ENCODE measurements at places on chromosomes 7 and 10.

DNA sequence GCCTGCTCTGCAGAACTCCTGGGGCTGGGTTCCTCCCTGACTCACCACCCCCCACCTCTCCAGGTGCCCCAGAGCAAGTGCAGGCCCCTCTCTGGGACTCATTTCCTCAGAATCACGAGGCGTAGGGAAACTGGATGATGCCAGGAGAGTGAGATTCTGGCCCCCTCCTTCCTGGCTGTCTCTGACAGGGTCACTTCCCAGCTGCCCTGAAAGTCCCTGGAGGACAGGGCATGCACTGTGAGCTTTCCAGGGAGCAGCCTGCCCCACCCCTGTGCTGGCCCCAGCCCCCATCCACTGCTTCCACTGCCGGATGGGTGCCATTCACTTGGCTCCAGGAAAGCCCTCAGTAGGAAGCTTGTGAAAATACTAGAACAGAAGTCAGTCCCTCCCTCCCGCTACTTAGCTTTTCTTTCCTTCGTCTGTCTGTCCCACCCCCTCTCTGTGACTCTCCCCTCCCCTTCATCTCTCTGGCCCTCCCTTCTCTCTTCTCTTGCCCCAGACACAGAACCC, 10.4 kb downstream of the TACR2 start:
- DNase-seq: no peak

DNA sequence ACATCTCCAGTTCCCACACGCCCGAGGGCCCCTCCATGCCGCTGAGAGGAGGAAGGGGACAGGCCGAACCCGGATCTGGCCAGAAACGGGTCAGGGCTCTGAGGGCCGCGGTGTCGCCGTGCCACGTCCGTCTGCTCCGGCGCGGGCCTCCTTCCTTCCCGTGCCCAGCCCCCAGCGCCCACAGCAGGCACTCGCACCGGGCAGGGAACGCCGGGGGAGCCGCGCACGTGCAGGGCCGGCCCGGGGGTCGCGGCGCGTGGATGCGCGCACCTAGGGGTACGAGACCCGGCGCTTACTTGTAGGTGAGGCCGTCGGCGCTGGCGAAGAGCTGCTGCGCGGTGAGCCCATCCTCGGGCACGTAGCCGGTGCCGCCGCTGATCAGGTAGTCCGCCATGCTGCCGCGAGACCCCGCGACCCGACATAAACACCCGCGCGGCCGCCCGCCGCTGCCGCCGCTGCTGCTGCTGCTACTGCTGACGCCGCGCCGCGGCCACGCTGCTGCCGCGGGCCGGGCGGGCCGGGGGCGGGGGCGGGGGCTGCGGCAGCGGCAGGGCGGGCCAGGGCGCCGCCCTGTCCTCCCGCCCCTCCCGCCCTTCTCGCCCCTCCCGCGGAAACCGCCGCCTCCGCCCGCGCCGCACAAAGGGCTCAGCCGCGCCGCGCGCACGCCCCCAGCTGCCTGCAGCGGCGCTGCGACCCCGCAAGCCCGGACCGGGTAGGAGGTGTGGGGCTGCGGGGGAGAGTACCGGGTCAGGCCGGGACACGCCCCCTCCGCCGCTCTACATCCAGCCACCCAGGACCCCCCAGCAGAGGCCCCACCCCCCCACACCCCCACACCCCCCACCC, 4.1 kb downstream of the IMPDH1 start:
- peak; percentile 30 for DNase-seq

GRCh38 chr10:30068492-30069223, 9.3 kb upstream of the JCAD start:
- no peak for DNase-seq

DNA sequence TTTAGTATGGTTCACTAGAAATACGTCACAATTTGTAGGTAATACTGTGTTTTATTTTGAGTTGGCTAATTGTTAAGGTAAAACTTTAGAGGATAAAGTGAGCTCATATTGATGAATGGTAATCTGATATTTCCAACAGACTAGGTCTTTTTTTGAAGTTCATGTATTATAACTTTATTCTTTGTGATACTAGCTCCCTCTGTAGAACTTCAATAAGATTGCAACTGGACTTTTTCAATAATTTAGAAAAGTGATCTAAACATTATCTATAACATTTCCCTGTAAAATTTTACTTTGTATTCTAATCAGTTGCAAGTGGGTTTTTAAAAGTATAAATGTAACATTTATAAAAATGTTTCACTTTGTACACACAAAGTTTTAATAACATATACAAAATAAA, 83.5 kb downstream of the ADK start:
- no peak for DNase-seq

DNA sequence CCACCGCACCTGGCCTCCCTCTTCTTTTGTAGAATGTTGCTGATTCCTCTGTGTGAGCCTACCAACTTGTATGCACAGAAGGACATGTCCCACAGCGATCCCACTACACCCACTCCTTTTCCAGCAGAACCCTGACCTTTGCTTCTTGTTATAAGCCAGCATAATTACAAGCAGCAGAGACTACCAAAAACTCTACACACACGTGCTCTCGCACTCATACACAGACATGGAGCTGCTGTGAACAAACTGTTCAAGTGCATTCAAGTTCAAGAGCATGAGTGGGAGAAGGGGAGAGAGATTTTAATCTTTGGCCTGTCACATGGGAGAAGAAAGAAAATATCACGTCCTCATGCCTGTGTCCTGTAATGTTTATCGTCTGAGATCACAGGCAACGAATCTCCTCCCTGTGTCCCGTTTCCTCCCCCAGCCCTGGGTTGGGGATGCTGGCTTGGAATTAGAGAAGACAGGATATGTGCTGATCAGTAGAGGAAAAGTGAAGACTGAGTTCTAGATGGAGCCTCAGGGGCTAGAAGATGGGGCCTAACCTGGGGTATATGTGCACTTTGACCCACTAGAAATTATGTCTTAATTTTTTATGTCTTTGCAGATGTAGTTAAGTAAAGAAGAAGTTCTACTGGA, 79.6 kb downstream of the NHLRC2 start:
- DNase-seq: no peak

GRCh38 chr7:2771274-2771731, 72.8 kb downstream of the GNA12 start:
- DNase-seq: no peak

GRCh38 chr7:82050792-82051191, 280.9 kb upstream of the HGF start:
- no peak for DNase-seq

- peak; percentile 28 for DNase-seq
Measured at GRCh38 chr7:8442814-8443304, 9.4 kb downstream of the NXPH1 start.

DNA sequence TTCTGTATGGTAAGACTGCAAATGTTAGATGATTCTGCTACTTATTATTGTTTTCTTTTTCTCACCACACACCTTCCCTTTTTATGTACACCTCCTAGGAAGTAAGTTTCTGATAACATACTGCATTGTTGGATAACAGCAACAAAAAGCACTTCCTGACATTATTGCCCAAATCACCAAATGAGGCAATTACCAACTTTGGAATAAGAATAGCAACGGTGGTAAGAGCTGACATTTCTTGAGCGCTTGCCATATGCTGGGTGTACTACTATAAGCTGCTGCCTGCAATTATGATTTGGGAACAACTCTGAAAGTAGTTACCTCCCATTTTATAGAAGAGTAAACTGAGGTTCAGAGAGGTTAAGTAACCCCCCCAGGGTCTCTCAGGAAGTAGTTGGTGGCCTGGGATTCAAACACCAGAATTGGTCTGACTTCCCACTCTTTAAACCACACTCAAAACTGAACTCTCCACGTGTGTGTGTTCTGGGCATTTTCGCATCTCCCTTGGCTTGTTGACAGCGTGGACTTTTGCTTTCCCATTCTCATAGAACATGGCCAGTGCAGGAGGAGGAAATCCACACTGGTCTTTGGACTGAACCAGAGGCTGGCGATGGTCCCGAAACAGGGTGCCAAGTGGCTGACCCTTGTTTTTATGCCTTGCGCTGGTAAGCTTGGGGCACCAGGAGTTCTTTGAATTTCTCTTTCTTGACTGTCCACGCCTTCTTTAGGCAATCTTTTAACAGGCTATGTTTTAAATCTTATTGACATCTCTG, 71.4 kb downstream of the TCF7L2 start:
- DNase-seq: no peak

- DNase-seq: no peak
Measured at GRCh38 chr10:132962623-132963429, 20.5 kb upstream of the CFAP46 start.

GRCh38 chr10:59865101-59865500, 41.3 kb downstream of the CCDC6 start:
- no peak for DNase-seq

DNA sequence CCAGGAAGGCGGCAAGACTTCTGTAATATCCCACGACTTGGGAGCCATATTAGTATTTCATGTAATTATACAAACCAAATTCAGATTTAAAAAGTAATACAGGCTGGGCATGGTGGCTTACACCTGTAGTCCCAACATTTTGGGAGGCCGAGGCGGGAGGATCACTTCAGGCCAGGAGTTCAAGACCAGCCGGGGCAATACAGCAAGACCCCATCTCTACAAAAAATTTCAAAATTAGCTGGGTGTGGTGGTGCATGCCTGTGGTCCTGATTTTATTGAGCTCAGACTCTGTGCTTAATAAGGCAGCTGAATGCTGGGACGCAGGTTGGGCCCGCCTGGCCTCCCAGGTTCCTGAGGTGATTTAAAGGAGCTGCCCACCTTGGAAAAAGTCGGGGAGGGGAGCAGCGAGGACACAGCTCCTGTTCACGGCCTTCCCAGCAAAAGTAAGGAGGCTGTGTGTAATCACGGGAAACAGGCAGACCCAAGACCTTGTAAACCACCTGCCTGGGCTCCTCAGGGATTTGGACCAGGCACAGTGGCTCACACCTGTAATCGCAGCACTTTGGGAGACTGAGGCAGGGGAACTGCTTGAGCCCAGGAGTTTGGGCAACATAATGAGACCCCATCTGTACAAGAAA, 93.0 kb upstream of the DNAAF5 start:
- no peak for DNase-seq

GRCh38 chr10:77906951-77907421, 19.6 kb downstream of the DLG5 start:
- no peak for DNase-seq

DNA sequence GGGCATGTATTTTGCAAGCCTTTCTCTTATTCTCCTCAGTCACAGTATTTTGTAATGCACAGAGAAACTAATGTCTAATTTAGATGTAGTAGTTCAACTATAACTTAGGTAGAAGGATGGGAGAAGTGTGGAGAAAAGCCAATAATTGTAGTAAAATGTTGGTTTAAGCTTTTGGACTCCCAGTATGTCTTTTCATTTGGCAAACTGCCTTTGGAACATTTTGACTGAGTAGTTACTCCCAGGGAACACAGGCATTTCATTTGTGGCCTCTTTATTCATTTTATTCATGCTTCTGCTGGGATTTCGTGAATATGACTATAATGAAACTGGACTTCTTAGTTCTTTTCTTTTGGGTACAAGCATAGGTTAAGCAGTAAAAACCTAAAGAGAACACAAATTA, 79.0 kb downstream of the EXOC4 start:
- no peak for DNase-seq

- DNase-seq: no peak
Measured at GRCh38 chr10:74738985-74739567, 87.3 kb upstream of the KAT6B start.

DNA sequence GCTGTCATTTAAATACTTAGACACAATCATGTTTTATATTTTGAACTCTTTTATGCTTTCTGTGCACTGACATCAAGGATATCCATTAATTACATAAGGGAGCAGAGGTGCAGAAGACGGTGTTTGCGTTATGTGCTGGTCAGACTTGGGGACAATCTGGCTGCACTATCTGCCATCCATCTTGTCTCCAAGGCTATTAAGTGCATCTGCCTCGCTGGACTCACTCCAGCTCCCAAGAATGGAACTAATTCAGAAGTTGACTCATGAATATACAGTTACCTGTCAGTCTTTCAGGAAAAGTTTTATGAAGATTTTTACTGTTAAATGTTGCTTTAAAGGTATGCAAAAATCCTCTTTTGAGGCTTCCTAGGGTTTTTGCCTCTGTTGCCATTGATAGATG, 391.0 kb downstream of the SUGCT start:
- DNase-seq: no peak

DNA sequence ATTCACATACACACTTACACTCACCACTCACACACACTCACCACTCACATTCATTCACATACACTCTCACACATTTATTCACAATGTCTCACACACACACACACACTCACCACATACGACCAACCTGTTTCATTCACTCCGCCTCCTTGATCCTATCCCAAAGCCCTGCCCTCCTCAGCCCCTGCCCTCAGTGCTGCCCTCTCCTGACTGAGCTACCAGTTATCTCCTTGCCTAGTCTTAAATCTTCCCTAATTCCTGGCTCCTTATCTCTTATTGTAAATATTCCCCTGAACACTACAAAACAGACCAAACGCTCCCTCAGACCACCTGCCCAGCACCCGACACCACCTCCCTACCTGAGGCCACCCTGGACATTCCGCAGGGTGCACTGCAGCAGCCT, 26.1 kb upstream of the C10orf120 start:
- DNase-seq: no peak

- no peak for DNase-seq
Measured at GRCh38 chr10:30573721-30574431, 55.7 kb downstream of the LYZL2 start.

- no peak for DNase-seq
Measured at GRCh38 chr7:149690688-149691446, 82.5 kb downstream of the ZNF467 start.

GRCh38 chr10:34931216-34931615, 116.1 kb upstream of the PARD3 start:
- DNase-seq: no peak

GRCh38 chr7:106110238-106110560, 1.9 kb downstream of the SYPL1 start:
- no peak for DNase-seq

GRCh38 chr10:370449-370825, 235.2 kb downstream of the ZMYND11 start:
- no peak for DNase-seq

GRCh38 chr10:118321724-118322575, 20.2 kb downstream of the FAM204A start:
- DNase-seq: no peak

- DNase-seq: no peak
Measured at GRCh38 chr10:104663563-104663962, 22.5 kb downstream of the SORCS3 start.

DNA sequence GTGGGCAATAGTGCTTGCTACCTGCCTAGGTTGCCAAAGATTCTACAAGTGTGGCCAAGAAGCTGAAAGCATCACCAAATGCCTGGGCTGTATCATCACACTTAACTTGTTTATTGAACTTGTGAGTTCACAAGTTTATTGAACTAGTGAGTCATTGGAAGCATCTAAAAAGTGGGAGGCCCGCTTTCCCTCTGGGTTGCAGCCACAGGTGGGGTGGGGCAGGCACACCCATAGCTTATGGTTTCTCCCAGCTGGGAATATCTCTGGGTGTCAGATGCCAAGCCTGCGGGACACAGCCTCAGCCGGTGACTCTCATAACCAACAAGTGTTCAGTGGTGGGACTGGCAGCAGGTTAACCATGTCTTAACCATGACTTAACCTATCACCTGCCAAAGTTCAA, 145.9 kb upstream of the FAM13C start:
- no peak for DNase-seq

GRCh38 chr7:108669958-108670357, 100.3 kb downstream of the DNAJB9 start:
- no peak for DNase-seq
